ENCODE measurements at places on chromosomes 7 and 10.
A peak's percentile ranks its signal among the peaks of the same experiment; 100 is the strongest.

GRCh38 chr7:39540320-39540719 is 25.9 kb upstream of the YAE1 start:
- no peak for DNase-seq

GRCh38 chr7:24757353-24758275 is at the start of gene GSDME:
TSS of gene GSDME (minus strand) at chr7:24757464. CDS start at chr7:24749774, 7,690 bp downstream.
- DNase-seq: peak; percentile 66

- DNase-seq: no peak
Observed at GRCh38 chr7:112252141-112252540, 45.6 kb downstream of the ZNF277 start.

DNA sequence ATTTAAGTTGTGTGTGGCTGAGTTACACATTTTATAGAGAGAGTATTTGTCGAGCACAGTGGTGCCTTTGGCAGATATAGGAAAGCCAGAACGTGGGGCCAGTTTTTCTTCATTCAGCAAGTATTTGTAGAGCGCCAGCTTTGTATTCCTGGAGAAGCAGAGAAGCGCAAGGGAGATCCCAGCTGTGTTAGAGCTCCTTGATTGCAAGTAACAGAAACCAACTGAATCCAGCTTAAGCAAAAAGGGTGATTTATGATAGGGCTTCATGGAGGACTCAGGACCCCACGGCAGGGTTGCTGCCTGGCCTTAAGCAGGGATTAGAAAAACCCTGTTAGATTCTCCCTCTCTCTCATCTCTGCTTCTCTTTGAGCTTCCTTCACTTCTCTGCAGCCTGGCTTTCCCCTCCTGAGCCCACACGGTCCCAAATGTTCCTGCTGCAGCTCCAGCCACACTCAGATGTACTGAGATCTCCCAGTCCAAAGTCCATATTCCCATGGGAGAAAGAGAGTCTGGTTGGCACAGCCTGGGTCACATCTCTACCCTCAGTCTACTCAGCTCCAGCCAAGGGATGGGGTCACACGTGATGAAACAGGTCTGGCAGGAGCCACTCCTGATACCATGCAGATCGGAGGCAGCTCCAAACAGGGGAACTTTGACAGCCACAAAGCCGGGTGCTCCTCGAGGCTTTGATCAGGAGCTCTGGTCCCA is 16.7 kb downstream of the UBTD1 start:
- DNase-seq: no peak

GRCh38 chr7:46071601-46072000 is 150.5 kb upstream of the IGFBP3 start:
- peak; percentile 63 for DNase-seq

- DNase-seq: peak; percentile 33
Observed at GRCh38 chr10:62502995-62503613, 128.9 kb downstream of the ZNF365 start.

DNA sequence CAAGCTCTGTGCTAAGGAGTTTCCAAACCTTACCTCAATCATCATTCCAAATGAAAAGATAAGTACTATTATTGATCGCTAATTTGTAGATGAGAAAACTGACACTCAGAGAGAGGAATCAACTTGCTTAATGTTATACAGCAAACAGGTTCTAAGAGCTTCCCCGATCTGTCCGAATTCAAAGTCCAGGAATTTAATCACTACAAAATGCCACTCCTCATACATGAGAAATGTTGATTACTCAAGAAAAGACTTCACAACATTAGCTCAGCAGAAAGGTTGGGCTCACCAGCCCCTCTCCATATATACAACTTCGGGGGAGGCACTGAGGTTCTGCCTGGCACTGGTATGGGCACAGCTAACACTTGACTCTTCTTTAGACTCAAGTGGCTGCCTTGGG is 80.7 kb downstream of the SLC16A9 start:
- no peak for DNase-seq

GRCh38 chr10:71276873-71277272 is 42.2 kb upstream of the SLC29A3 start:
- DNase-seq: no peak

GRCh38 chr10:114391599-114391998 is 12.7 kb downstream of the AFAP1L2 start:
- DNase-seq: no peak

DNA sequence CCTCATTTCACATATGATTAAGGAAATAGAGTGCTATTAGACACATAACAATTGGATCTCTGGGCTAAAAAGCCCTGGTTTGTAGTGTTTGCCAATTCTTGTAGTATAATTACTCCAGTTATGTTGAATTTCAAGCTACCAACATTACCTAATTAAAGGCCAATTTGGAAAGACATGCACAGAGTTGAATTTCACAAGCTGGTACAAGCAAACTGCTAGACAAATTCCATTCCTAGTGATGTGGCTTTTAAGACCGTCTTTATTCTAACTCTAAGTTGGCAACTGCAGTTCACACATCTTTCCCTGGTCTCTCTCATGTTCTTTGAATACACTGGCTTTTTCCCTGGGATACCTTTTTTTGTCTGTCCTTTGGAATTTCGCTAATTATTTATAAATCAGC is 384.1 kb upstream of the CNTNAP2 start:
- DNase-seq: no peak

DNA sequence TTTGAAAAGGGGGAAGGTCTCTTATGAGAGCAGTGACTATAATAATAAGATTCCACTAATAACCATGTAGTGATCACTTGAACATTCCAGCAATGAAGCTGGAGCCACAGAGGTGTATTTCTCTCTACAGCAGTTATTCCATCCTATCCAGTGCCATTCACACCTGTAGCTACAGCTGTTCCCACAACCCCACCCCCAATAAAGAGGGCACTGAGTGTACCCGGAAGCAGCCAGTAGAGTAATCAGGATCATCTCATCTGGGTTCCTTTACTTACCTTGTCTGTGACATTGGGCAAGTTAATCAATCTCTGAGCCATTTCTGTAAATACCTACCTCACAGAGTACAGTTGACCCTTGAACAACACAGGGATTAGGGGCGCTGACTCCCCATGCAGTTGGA is 188.7 kb downstream of the KIAA1217 start:
- DNase-seq: no peak

GRCh38 chr7:108735814-108736213 is 166.1 kb downstream of the DNAJB9 start:
- no peak for DNase-seq

DNA sequence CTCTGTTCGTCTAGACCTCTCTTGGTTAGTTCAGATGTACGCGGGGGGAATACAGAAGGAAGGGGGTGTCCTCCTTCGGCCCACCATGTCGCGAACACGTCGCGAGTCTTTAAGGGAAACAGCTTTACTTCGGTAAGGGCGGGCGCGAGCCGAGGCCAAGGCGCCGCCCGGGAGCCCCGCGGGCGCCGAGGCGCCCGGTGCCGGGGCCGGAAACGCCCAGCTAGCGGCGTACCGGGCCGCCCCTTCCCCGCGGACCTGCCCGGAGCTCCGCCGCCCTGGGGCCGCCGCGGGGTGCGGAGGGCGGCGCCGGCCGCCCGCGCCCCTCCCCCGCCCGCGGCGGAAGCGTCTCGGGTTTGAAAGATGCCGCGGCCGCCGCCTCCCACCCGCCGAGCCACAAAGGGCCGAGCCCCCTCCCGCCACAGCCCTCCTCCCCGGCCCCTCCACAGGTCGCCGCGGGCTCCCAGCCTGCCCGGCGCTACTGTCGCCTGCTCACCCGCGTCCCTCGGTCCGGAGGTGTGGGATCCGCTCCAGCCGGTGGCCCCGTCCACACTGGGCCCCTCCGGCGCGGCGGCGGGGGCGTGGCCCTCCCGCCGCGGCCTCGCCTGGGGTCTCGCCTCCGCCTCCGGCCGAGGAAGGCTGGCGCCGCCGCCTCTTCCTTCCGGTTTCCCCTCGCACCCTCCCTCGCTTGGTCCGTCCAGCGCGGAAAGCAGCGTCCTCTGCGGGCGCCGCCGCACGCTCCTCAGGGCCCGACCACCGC is at the start of gene KBTBD2:
KBTBD2 (minus strand) TSS at position 718 of the 757 bp plus-strand sequence. CDS start 12,156 bp downstream, outside the sequence.
- peak; percentile 89 for DNase-seq

GRCh38 chr7:21568762-21569161 is 25.9 kb downstream of the DNAH11 start:
- no peak for DNase-seq

DNA sequence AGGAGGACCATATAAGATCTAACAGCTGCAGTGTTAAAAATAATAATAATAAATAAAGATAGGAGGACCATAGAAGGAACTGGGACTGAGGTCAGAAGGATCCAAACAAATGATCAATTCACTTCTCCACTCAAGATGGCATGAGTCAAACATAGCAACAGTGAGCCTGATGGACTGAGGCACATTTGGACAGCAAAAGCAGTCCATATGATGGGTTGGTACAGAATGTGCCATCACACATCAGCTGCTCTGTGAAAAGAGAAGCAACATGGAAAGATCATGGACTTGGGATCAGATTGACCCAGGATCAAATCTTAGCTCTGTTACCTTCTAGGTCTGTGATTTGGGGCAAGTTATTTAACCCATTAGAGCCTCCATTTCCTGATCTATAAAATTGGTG is 188.9 kb upstream of the KMT2E start:
- DNase-seq: no peak

- no peak for DNase-seq
Observed at GRCh38 chr10:26711324-26711723, 13.8 kb downstream of the PDSS1 start.

DNA sequence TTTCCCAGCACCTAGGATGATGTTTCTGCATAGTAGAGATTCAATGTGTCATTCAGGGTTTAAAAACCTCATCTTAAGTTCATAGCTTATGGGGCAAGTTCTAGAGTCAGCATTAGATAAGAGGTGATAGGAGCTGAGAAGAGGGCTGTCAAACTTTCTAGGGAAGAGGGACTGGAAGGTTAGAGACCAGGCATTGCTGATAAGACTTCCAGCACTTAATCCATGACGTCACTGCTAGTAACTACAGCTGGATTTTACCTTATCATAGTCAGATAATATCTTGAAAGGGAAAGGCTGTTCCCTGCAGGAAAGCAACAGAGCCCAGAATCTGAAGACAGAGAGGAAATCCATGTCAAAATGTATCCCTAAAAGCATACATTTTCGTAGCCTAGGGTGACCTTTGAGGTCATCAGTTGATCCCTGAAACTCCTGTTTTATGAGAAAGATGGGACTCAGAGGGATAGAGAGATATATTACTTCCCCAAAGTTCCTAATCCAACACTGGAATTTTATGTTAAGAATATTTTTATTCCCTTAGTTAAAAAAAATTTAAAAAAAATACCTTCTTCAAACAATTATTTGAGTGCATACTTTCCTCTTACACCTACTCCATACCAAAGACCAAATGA is 3.3 kb upstream of the CPED1 start:
- no peak for DNase-seq

- no peak for DNase-seq
Observed at GRCh38 chr7:110568932-110569331, 522.0 kb upstream of the LRRN3 start.

GRCh38 chr10:17019696-17020095 is 109.9 kb downstream of the CUBN start:
- no peak for DNase-seq

DNA sequence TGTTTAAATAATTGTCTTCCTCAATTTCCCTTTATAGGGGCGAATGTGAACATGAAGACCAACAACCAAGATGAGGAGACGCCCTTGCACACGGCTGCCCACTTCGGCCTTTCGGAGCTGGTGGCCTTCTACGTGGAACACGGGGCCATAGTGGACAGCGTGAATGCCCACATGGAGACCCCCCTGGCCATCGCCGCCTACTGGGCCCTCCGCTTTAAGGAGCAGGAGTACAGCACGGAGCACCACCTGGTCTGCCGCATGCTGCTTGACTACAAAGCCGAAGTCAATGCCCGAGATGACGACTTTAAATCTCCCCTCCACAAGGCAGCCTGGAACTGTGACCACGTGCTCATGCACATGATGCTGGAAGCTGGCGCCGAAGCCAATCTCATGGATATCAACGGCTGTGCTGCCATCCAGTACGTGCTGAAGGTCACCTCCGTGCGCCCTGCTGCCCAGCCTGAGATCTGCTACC is 42.1 kb downstream of the ASB4 start:
- no peak for DNase-seq

DNA sequence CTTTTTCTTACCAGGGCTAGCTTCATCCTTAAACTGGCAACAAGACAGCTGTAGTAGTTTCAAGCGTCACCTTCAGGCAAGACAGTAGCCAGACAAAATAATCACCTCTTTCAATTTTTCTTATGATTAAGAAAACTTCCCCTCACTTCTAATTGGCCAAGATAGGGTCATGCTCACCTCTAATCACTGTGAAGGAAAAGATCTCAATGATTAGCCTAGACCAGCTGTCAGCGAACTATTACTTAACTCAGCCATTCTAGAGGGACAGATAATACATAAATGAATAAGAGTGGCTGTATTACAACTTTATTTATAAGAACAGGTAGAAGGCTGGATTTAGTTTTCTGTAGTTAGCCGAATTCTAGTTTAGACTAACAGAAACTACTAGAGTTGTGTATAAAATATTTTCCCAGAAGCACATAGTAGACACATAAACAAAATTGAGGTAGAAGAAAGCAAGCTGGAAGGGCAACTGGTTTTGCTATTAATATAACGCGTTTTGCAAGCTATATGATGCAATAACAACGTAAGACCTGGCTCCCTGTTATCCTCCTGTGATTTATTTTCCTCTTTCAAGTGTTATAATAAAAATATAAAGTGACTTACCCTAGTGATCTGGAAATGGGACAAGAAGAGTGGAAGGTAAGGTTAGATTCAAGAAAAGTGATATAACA is 64.3 kb downstream of the ELAPOR2 start:
- no peak for DNase-seq

DNA sequence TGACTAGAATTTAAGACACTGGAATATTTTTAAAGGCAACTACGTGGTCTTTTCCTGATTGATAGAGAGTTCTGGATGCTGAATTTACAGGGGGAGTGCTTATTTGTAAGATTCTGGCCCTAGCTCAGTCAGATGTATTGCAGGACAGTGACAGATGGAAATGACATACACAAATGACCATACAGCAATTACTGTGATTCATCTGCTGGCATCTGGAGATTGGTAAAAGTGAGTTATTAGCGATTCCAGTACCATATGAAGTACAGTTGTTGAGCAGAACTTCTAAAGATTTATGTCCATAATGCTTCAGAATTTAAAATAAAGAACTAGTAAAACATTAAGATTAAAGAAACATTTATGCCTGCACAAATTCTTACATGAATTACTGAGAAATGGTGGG is 243.2 kb downstream of the CRPPA start:
- DNase-seq: peak; percentile 12

Data from fibroblast of skin of abdomen (primary cell).